Astrocyte (in vitro differentiated cells and primary cell): ENCODE measurements at places on chromosomes 4 and X.

DNA sequence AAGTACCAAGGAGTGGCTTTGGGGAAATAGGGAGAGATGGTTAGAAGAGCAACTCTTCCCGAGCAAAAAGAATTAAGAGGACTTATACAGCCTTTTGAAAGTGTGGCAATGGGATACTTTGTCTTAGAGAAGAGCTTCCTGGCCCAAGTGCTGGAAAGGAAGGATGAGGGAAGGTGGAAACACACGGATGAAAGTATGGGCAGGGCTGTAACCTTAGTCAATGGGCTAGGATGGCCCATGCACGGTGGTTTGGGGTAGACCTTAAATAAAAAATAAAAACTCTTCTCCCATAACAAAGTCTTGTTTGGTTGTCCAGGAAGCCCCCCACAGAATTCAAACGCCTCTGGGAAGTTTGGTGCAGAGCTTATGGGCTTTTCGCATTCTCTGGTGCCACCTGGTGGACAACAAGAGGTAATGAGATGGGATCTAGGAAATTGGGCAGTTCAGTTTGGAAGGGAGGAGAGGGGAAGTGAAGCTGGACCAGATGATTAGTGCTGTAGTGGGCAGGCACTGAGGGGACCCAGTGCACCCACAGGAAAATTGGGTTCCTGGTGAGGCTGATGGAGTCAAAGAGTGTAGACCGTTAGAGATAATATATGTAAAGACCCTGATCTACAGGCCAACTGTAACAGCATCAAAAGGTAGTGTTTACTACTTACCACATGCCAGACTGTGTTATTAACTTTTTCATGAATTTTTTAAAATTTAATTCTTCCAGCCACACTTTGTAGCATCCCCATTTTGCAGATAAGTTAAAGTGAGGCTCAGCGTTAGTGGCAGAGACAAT lies 13.8 kb upstream of the ENOX2 start:
- DNase-seq, result peak; percentile 23

DNA sequence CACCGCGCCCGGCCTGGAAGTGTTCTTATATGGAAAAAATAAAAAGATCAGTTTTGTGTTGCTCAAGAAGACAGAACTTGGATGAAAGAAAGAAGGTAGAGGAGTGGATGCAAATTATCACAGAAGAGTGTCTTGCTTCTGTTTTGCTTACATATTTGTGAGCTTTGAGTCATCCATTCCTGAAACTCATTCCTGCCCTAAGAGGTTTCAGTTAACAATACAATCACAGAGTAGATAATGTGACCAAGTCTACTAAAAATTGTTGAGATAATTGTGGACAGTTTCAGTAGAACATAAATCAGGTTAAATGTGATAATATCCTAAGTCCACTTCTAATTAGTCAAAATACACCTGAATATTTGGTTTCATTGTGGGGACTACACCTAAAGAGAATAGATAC lies 26.4 kb upstream of the LRCH2 start:
- DNase-seq, result peak; percentile 36

GRCh38 chr4:136687118-136687517 lies 845.2 kb downstream of the PCDH18 start:
- DNase-seq, result no peak

DNA sequence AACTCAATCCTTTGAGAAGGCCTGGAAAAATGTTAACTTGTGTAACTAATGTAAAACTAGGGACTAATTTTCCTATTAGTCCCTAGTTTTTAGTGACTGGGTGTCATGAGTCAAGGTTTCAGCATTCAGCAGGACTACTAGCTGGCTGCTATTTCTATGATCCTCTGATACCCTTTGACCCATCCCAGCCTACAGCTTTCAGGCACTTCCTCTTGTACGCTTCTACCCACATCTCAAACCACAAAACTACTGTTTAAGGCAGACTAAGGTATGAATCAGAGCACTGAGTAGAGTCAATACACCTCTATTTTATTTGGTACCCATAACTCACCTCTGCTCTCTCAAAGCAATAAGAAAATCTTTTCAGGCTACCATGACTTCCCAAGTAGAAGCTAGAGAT lies 809.6 kb downstream of the PDHA2 start:
- DNase-seq, result peak; percentile 85

GRCh38 chr4:106690487-106690886 lies 321.9 kb upstream of the GIMD1 start:
- DNase-seq, result peak; percentile 65

DNA sequence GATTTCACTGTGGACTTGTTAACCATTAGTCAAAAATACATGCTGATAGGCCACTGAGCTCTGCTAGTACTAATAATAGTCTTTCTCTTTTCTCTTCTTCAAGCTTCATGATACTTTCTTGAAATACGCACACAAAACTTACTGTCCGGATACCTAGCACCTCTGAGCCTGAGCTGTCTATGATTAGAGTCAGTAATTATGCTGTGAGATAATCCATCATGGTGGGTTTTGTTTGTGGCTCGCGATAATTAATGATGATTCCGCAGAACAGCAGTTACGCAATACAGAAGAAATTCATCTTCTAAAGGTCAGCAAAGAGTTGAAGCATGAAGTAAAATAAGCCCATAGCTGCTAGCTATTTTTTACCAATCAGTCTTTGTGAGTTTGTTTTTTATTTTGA lies 511.5 kb upstream of the GALNT7 start:
- no peak for DNase-seq

DNA sequence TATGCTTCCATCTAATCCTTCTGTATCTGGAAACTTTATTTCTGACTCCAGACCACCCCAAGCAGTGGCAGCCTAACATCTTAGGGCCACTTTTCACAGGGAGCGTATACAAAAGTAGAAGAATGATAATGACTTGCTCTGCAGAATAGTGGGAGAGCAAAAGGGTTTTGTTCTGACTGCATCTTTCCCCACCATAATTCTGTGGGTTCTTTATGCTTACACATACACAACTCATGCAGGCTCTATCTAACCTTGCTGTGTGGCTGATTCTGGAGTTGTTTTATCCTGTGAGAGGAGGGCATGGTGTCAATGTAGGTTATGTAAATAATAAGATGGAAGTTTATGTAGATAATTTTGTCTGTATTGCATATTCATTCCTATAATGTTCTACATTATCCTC lies 42.4 kb upstream of the NDNF start:
- no peak for DNase-seq

DNA sequence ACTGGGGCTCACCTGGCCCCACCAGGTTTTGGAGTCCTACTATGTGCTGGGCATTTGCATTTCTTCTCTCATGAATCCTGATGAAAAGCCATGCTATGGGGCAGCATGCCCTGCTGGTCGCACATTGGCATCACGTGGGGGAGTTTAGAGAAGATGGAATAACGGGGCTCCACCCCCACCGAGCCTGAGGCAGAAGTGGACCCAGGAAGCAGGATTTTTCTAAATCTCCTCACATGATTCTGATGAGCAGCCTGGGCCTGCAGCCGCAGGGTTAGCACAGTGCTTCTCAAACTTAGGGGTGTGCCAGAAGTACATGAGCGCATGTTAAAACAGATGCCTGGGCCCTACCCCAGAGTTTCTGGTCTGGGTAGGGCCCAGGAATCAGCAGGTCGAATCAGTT lies 4.6 kb upstream of the SORCS2 start:
- no peak for DNase-seq

DNA sequence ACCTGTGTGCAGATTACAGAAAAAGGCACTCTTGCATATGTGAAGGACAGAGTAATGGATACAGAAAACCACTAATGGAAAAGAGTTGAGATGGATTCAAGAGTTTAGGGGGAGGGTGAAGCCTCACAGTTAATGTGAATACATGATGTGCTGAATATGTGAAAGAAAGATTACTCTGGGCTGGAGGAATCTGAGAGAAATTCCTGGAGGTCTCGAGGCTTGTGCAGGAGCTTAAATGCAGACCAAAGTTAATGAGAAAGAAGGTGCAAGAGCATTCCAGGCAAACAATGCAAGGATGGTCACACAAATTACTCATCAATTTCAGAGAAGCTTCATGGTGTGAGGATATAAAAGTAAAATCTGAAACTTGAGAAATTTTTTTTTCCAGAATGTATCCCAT lies 768.8 kb downstream of the STPG2 start:
- peak; percentile 39 for DNase-seq

- DNase-seq, result peak; percentile 72
These were observed 105.7 kb upstream of the PDLIM3 start for GRCh38 chr4:185640811-185641675.

DNA sequence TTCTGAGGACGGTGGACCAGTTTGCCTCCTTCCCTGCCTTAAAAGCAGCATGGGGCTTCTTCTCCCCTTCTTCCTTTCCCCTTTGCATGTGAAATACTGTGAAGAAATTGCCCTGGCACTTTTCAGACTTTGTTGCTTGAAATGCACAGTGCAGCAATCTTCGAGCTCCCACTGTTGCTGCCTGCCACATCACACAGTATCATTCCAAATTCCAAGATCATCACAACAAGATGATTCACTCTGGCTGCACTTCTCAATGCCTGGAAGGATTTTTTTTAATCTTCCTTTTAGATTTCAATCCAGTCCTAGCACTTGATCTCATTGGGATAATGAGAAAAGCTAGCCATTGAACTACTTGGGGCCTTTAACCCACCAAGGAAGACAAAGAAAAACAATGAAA lies 255.3 kb downstream of the RAPGEF2 start:
- DNase-seq, result peak; percentile 83

DNA sequence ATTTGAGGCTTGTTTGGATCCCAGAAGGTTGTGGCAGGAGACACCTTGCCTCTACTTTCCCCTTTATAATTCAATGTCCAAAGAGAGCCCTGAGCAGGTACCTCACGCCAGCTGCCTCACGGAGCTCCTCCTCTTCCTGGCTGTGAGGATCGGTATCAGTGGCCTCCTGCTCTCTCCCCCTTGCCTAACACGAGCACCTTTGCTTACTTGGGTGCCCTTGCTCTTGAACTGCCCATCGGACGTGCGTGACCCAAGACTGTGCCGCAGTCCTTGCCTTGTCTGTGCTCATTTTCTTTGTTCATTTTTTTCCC lies 27.8 kb upstream of the MSANTD1 start:
- no peak for DNase-seq

- DNase-seq, result no peak
These were observed 142.8 kb upstream of the RAI2 start for GRCh38 chrX:18003876-18004275.

DNA sequence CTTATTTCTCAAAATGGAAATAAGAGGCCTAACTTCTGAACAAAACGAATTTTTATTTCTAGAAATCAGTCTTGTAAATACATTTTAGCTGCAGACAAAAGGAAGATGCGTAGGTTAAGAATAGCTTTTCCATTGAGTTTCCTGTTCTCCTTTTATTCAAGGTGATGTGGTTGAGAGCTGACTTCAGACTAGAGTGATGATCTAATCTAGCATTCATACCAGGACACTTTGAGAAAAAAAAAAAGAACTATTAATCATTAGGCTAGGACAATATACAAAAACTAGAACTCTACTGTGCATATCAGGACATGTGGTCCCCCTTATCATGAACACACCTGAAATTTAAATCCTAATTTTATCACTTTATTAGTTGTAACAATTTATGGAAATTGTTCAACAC lies 884.5 kb upstream of the EPHA5 start:
- DNase-seq, result peak; percentile 44

DNA sequence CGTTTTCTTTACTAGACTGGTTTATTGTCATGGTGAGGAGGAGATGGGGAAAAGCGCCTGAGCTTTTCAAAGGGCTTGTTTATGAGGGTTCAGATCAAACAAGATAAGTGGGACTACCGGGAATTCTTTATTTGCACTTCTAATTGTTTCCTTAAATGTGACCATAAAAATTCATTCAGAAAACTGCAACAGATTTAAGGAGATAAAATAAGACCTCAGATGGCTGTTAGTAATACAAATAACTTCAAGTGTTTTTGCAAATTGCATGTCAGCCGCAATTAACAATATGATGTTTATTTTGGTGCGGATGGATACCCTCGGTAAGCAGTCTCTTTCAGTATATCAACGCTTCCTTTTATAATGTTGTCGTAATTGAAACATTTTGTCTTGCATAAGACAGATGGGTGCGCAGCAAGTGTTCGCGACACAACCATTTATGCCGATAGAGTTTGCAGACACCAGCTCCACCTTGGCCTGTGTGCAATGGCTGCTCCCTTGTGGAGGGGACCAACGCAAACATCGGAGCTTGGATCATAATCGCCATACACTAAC lies 151.0 kb downstream of the C4orf33 start:
- DNase-seq, result no peak

- DNase-seq, result peak; percentile 63
These were observed 56.7 kb downstream of the SPINK2 start for GRCh38 chr4:56764775-56765174.

DNA sequence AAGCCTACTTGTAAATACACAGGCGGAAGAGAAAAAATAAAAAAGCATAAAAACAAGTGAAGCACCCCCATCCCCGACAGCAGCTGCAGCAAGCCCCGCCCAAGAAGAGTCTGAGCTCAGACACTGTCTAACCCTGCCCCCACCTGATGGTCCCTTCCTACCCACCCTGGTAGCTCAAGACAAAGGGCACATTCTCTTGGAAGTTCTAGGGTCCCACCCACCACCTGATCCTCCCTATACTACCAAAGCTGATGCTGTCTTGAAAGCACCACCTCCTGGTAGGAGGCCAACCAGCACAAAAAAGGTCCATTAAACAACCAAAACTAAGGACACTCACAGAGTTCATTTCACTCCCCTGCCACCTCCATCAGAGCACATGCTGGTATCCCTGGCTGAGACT lies 308.2 kb downstream of the KLHL13 start:
- DNase-seq, result no peak
